ENCODE measurements at places on chromosomes 12 and 14.

DNA sequence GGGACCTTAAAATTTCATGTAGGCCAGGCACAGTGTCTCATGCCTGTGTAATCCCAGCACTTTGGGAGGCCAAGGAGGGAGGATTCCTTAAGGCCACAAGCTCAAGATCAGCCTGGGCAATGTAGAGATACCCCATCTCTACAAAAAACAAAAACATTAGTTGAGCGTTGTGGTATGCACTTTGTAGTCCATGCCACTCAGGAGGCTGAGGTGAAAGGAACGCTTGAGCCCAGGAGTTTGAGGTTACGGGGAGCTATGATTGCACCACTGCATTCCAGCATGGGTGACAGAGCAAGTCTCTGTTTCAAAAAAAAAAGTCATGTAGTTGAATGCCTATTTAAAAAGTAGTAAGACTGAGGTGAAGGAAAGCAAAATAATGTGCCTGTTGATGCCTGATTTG, 83.5 kb downstream of the TTC6 start:
- DNase-seq, result no peak

DNA sequence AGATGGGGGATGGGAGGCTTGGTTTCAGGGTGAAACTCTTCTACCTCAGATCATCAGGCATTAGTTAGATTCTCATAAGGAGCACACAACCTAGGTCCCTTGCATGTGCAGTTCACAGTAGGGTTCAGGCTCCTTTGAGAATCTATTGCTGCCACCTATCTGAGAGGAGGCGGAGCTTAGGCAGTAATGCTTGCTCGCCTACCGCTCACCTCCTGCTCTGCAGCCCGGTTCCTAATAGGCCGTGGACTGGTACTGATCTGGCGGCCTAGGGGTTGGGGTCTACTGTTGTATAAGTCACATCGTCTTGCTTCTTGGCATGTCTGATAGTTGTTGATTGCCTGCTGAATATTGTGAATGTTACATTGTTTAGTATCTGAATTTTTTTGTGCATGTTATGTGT, 12.2 kb downstream of the SCYL2 start:
- DNase-seq, result no peak

DNA sequence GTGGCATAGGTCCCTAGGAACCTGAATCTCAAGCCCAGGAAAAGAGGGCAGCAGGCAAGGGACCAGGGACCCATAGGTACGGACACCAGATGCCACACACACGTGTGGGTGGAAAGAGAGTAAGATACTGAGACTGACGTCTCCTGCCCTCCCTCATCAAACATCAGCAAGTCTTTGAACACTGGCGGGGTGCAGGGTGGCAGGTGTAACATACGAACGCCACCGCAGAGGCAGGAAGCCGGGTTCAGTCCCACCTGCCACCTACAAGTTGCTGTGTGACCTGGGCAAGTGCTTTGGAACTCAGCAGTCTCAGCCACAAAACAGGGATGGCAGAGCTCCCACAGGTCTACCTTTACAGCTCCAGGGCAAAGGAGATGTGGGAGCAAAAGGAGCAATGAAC, 11.1 kb downstream of the ACTN1 start:
- DNase-seq, result no peak

DNA sequence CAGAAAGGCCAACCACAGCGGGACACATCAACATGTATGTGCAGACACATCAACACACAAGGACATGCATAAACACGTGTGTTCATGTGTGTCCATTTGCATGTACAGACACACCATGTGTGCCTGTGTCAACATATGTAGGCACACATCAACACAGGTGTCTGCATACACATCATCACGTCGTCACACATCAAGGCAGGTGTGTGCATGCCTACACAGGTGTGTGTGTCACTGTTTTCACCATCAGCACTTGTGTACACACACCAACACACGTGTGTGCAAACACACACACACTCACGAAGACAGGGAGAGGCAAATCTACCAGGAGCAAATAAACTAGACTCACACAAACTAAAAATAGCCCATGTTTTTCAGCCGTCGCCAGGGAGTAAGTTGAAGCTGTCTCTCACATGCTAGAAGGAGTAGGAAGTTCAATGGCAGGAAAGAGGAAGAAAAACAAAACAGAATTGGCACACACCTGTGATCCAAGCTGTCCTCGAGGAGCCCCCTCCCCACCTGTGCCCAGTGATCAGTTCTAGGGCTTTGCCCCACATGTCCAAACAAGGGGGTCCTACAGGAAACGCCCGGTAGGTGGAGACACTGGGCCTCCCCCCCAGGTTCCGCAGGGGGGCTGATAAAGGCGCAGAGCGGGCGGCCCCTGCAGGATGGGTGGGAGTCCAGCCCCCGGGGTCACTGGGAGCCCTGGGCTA, 7.4 kb downstream of the SCARB1 start:
- no peak for DNase-seq

DNA sequence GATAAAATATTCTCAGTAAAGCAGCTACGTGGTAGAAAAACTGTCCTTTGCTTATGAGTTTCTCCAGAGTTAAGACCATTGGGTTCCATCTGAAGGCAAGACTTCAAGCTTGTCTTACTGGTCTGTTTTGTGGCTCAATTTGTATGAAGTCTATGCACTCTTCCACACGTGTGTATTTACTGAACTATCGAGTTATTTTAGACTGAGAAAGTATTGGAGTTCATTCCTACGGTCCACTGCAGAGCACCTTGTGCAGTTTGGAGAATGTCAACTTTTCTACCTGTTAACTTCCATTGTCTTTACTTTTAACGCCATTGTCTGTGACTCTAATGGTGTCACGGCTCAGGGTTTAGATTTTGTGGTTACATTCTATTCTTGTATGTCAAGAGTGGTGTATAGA, 3.7 kb downstream of the HIF1A start:
- DNase-seq, result no peak
